ENCODE measurements at places on chromosomes 4 and X.

GRCh38 chr4:39526765-39527295, 409 bp downstream of the UGDH start:
- DNase-seq = no peak

GRCh38 chr4:1809754-1810502, 16.8 kb downstream of the FGFR3 start:
- no peak for DNase-seq

DNA sequence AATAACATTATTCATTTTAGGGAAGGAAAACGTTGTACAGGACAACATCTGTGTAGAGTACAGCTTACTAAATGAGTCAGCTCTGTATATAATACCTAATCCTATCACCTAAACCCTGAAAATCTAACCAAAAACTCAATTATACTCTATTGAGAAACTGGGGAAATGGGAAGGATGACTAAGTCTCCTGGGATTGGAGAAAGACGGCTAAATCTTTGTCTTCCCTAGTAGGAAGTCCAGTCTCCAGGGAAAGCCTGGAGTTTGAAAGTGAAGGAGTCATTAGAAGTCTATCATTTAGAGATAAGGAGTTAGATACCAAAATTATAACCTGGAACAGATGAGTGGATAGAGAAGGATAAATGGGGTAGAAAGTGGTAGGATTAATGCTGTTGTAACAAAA, 286.5 kb downstream of the STK32B start:
- DNase-seq = no peak

- DNase-seq = no peak
Observed at GRCh38 chrX:10049236-10049635, 82.1 kb downstream of the CLDN34 start.

GRCh38 chr4:144410230-144410783, 235.6 kb upstream of the HHIP start:
- DNase-seq = no peak

- DNase-seq = no peak
Observed at GRCh38 chr4:179415037-179415846, 1973.0 kb upstream of the AGA start.

DNA sequence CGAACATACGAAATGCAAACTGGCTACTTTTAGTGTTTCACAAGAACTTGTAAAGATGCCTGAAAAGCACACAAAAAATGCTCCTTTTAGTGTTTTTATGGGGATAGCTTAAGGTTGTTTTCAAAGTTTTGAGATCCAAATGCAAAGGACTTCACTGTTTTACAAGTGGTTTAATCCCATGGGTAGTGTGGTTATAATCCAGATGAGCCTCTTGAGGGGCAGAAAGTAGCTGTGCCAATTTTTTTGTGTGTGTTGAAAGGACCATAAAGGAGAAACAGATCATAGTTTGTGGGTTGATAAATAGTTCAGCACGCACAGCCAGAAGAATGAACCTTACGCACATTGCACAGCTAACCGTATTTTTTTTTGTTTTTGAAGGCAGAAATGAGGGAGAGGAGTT, 126.9 kb upstream of the GIMD1 start:
- no peak for DNase-seq

DNA sequence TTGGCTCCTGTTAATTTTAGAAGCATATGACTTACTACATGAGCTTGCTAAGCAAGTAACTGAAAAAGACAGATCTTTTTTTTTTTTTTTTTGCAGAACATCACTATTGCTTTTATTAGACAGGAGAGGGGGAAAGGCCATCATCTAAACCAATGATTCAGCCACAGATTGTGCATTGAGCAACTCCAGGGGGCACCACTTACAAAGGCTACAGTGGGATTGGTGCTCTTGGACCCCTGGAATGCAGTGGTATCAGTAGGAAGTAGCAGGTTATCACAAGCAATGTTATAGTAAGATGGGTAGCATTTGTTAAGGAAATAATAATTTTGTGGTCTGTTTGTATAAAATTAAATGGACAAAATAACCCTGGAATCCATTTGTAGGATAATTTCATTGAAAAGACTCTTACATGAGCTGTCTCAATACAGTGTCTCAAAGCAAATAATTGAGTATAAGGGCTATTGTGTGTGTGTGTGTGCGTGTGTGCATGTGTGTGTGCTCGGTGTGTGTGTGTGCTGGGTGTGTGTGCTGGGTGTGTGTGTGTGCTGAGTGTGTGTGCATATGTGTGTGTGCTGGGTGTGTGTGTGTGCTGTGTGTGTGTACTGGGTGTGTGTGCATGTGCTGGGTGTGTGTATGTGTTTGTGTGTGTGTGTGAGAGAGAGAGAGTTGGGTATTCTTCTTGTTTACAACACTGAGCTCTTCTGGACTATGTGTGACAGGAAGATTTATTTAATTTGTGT, 296.3 kb downstream of the PCDH7 start:
- DNase-seq = no peak

GRCh38 chr4:122065915-122066314, 86.2 kb upstream of the BLTP1 start:
- no peak for DNase-seq

DNA sequence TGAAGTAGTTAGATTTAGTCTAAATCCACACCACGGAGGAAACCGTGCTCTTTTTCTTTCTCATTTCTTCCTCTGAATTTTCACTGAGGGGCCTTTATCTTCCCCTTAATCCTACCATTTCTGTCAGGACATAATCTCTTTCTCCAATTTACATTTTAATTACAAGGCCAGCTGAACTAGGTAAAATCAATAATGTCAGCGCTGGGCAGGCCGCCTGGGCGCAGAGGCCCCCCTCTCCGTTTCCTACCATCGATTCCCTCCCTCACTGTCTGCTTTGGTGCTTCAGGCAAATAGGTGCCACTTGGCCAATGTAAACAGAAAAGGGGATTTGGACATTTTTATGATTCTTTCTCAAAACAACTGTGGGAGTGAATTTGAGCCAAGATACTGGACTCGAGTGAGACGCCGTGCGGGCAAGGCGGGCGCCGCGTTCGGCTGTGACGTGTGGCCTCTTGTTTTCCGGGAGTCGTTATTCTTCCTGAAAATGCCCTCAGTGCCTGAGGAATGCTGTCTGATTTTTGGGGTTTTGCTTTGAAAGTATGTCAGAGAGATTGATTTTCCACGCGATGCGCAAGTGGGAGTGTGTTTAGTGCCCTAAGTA, 22.6 kb downstream of the UVSSA start:
- DNase-seq = no peak

GRCh38 chr4:124948976-124949597, 236.6 kb upstream of the ANKRD50 start:
- DNase-seq = no peak

GRCh38 chr4:478373-478772, 20.6 kb downstream of the ZNF721 start:
- DNase-seq = no peak

DNA sequence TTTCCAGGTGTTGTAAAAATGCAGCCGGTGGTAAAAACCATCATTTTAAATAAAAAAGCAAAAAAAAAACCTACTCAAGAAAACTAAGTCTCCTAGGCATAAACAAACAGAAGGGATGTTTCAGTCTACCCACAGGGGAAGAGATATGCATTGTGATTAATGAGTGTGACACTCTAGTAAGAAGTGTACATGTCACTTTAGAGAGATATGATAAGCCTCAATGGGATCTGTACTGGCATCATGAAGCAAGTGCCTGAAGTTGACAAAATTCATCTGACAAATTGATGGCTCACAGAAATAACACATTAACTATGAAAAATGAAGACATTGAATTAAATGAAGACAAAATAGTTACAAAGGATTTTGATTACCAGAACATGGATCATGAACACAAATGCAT, 162.7 kb downstream of the NPFFR2 start:
- DNase-seq = no peak

DNA sequence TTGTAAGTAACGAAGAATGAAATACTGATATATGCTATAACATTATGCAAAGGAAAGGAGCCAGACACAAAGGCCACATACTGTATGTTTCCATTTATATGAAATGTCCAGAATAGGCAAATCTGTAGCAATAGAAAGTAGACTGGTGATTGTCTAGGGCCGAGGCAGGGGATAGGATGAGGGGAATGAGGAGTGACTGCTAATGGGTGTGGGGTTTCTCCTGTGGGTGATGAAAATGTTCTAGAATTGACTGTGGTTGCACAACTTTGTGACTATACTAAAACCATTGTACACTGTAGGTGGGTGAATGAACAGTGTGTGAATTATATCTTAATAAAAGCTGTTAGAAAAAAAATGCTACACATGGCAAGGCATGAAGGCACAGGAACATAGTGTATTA, 19.9 kb upstream of the SUPT20HL1 start:
- no peak for DNase-seq

GRCh38 chr4:101262683-101263082, 84.6 kb downstream of the PPP3CA start:
- no peak for DNase-seq

- no peak for DNase-seq
Observed at GRCh38 chr4:144557404-144557803, 88.6 kb upstream of the HHIP start.

DNA sequence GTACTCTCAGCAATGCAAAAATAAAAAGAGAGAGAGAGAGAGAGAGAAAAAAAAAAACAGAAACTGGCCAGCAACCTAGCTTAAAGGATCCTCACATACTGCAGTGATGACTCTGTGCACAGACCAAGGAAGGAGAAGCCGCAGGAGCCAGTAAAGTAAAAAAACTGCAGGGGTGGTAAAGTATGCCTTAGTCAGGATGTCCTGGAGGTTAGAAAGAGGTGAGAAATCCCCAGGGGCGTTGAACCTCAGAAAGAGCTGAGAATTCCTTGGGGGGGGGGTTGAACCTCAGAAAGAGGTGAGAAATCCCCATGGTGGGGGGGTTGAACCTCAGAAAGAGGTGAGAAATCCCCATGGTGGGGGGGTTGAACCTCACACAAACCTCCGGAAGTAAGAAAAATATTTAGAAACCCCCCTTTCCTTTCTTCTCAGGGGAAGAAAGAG, 48.0 kb downstream of the MAGEA9 start:
- DNase-seq = no peak

GRCh38 chrX:30961387-30962174, 72.5 kb upstream of the TAB3 start:
- no peak for DNase-seq

GRCh38 chr4:55358668-55359067, 12.6 kb downstream of the SRD5A3 start:
- no peak for DNase-seq

DNA sequence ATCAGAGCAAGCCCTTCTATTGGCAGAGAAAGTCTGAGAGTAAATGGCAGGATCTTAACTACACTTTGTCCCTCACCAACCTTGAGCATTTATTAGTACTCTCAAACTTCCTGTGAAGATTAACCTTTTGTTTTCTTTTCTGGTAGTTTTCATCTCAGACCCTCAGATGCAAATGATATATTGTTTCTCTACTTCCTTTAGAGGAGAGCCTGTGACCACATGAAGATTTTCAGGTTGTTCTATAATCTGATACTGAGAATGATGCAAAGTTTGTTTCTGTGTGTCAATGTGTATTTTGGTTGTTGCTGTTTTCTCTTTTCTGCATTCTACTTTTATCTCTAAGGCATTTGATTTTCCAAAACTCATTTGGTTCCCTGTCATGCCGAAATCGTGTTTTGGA, 165.8 kb upstream of the CYSLTR1 start:
- DNase-seq = no peak

DNA sequence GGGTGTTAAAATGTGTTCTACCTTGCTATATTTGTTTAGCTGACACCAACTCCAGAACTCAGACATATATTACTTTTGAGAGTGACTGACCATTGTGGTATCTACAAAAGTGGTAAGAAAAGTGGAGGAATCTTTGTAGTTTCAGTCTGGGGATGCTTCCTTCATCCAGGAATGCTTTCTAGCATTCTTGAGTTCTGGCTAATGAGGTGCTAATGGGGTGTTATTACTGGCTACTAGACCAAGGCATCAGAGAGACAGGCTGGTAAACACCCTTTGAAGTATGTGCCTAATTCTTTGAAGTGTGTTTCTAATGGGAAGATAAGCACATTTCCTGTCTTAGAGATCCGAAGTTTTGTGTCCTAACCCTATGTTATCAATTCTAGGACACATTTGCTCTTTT, 310.4 kb downstream of the SPRY1 start:
- DNase-seq = no peak

DNA sequence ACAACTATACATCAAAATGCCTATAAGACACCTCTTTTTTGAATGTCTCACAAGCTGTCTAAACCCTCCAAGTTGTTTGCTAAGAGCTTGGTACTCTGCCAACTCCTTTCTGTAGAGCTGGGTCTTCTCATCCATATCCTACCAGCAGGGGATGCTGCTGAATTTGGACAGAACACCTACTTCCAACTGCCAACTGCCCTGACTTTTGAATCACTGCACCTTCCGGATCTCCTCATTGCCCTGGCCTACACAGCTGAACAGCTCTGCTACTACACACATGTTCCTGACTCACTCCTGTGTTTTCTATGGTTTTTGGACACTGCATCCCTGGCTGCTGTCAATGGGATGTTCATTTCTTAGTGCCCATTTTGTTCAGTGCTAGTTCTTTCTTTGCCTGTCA, 18.7 kb downstream of the FAM184B start:
- no peak for DNase-seq

DNA sequence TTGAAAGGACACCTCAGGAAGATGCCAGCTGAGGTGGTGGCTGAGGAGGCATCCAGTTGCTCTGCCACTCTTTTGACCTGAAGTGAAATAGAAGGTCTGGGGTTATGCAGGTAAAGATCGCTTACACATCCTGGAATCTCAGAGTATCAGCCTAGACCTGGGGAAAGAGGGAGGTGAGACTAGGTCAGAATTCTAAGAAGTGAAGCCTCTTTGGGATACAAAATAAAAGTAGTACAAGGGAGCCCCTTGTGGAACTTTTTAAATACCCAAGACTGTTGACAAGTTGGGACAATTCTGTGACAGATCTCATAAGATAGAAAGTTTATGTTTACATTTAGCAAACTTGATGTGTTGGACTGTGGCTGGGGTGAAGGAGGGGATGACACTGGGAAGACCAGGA, 263.1 kb downstream of the SPRY1 start:
- no peak for DNase-seq

- DNase-seq = no peak
Observed at GRCh38 chr4:24117975-24118374, 228.1 kb upstream of the PPARGC1A start.

DNA sequence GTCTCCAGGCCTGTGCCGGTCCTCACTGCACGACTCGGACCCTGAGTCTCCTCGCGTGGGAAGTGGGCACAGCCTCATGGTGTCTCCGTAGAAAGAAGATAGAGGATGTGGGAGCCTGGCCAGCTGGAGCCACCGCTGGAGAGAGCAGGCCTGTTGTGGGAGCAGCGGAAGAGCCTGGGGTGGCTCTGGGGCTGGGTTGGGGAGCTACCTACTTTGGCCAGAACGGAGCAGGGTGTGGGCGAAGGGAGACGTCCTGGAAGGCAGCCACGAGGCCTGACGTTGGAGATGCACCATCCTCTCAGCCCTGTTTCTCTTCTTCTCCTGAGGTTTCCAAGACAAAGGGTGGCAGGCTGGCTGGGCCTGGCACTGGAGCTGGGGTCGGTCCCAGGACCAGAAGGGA, 93.8 kb downstream of the SORCS2 start:
- no peak for DNase-seq

- DNase-seq = no peak
Observed at GRCh38 chr4:179225594-179225993, 1783.4 kb upstream of the AGA start.

GRCh38 chrX:35406386-35406785, 391.8 kb upstream of the MAGEB16 start:
- no peak for DNase-seq

GRCh38 chr4:122884499-122884898, 37.9 kb downstream of the NUDT6 start:
- DNase-seq = no peak

All from cortex of kidney (tissue), 1 donor.